NCI-H1694 treated with DMSO at 0.1 percent for 48 hours (cell line): ENCODE measurements at places on chromosomes 7 and 10.
A peak's percentile ranks its signal among the peaks of the same experiment; 100 is the strongest.

GRCh38 chr10:112313911-112314310, 30.7 kb downstream of the TECTB start:
- DNase-seq, result no peak

- DNase-seq, result no peak
These were observed 14.5 kb downstream of the PYROXD2 start for GRCh38 chr10:98400482-98400881.

DNA sequence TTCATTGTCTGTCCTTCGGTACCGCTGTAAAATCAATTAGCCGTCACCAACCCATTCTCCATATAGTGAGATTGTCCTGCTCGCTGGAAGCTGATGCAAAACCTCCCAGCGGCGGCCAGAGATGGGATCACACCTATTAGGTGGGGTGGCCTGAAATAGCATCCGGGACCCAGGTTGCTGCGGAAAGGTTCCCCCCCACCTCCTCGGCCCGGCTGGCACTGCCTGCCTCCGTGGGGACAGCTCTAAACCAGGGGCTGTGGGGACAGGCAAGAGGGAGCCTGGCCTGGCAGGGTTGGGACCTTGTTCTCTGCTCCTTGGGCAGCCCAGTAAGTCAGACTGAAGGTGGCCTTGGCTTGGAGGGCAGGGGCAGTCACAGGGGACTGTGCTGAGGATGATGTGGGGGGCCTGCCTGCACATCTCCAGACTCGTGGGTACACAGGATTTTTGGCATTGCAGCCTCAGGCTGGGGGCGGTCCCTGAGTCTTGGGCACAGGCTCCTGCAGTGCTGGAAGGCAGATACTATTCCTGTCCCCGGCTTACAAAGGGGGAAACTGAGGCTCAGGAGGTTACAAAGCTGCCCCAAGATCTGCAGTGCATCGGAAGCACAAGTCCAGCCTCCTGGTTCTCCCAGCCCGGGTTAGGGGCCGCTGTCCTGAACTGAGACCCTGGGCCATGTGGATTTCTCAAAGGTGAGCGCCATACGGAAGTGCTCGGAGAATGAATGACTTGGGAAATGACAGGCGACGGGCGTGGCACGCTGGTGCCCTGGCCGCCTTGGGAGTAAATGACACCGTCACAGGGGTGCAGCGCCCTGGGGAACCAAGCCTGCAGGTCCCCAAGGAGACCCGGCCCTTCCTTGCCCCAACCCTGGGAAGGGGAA, 65.6 kb downstream of the UNCX start:
- no peak for DNase-seq

DNA sequence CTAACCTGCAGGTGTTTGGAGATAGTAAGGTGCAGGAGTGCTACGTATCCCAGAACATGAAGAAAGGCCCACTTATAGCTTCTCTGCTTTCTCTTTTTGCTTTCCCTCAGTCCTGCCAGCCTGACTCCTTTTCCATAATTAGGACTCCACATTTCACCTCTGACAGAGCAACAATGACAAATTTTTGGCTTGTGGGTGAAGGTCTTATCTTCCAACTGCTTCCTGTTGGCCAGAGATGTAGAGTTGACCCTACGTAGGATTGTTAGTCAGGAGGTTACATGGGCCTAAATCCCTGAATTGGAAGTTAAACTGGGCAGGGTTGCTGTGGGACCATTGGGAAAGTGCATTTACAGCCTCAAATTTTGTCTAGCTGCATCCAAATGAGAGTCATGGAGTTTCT, 21.3 kb downstream of the RP9 start:
- DNase-seq, result no peak

DNA sequence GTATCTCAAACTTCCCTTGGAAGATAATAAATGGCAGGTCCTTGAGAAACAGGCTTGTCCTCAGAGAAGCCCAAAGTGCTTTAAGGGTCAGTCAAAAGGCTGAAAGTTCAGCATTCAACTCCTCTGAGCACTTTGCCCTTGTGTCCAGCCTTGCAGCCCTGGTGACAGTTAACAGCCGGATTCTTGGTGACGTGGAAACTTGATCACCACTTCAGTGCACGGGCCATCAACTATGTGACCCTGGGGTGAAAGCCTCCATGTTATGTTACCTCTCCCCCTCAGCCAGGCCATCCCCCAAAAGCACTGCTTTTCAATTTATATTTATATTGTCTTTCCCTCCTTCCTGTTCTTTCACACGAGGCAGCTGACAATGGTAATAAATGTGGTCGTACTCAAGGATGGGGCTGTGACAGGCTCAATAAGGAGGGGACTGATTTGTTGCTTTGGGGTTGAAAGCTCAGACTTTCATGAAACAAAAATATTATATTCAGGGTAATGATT, 164.0 kb upstream of the NRP1 start:
- DNase-seq, result no peak

- DNase-seq, result peak; percentile 20
These were observed 52.7 kb upstream of the SLC29A3 start for GRCh38 chr10:71266147-71266917.

- no peak for DNase-seq
These were observed 64.5 kb upstream of the ZMIZ1 start for GRCh38 chr10:79004311-79004710.

DNA sequence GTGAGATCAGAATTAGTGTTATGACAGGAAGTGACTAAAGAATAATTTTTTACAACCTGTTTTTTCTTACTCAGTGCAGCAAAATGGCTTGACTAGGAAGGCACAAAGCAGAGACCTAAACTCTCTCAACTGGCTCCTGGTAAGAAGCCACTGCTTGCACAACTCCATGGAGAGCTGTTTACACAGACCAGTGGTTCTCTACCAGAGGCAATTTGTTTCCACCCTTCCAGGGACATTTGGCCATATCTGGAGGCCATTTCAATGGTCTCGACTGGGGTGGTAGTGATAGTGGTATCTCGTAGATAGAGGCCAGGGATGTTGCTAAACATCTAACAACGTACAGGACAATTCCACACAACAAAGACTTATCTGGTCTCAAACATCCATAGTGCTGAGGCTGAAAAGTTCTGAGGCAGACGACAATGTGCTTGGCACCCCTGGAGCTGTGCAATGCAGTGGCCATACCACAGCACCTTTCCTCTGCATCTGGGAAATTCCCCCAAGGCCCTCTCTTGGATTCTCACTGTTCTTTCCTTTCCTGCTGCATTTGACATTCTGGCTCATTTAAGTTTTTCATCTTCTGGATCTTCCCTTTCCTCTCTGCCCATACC, 105.4 kb upstream of the LAMB4 start:
- DNase-seq, result no peak

- no peak for DNase-seq
These were observed 56.3 kb downstream of the CACUL1 start for GRCh38 chr10:118698421-118698820.

DNA sequence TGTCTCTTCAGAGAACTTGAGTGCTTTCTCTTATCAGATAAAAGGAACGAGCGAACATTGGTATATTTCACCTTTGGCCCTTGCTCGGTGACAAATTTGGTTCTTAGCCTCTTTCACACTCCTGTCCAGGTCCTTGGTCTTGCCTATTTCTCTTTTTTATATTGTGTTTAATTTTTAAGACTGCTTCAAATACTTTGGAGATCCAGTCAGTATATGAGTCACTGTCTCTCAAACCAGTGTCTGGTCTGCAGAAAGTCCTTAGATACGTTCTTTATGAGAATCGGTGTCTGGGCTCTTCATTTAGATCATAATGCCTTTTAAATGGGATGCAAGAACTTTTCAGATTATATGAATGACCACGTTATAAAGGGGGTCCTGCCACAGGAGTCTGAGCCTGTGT, 55.0 kb downstream of the PIK3AP1 start:
- no peak for DNase-seq

- no peak for DNase-seq
These were observed 123.8 kb downstream of the SLC25A13 start for GRCh38 chr7:96198047-96198636.

- DNase-seq, result no peak
These were observed 89.0 kb downstream of the AASS start for GRCh38 chr7:122055073-122055472.

DNA sequence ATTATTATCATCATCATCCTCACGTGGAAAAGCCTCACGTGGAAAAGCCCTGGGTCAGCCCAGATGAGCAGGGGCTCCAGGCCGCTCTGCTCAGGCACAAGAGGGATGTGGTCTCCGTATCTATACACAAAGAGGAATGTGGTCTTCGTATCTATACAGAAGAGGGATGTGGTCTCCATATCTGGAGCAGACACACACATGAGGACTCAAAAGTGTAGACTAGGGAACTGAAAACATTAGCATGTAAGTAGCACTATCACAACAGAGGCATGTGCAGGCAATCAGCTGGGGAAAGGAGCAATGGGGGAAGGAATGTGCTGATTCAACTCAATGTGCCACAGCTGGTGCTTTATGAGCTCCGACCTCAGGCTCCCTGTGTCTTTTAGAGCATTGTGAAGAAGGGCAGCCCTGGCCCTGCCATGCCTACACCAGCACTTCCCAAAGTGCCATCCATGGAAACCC, 86.5 kb downstream of the PLXNA4 start:
- no peak for DNase-seq

- DNase-seq, result no peak
These were observed 60.9 kb downstream of the ANKRD7 start for GRCh38 chr7:118285358-118285757.

- no peak for DNase-seq
These were observed 41.1 kb downstream of the CCDC3 start for GRCh38 chr10:12960334-12960898.

GRCh38 chr7:157097569-157097968, 41.2 kb upstream of the UBE3C start:
- no peak for DNase-seq

- DNase-seq, result no peak
These were observed 151.4 kb upstream of the PRPS1L1 start for GRCh38 chr7:18179093-18179492.

- DNase-seq, result no peak
These were observed 67.7 kb downstream of the HK1 start for GRCh38 chr10:69345890-69346474.

GRCh38 chr7:55494951-55495350, 77.4 kb downstream of the VOPP1 start:
- DNase-seq, result no peak

DNA sequence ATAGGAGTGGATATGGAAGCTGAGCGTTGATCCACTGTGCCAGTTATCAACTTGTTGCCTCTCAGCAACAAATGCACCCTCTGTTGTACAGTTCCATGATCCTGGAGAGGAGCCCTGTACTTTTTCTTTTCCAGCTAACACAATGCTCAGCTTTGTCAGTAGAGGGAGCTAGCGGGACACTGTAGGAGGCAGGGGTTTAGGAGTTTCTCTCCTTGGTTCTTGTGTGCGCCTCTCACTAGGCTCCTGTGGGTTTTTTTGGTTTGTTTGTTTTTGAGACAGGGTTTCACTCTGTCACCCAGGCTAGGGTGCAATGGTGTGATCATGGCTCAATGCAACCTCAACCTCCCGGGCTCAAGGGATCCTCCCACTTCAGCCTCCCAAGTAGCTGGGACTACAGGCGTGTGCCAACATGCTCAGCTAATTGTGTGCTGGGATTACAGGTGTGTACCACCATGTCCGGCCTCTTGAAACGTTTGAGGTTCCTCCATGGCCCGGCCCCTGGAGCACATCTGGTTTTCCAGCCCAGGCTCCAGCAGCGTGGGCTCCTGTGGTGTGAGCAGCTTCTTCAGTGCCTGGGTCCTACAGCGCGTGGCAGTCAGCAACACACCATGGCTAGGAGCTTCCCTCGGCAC, 12.0 kb upstream of the MARVELD1 start:
- DNase-seq, result peak; percentile 72

GRCh38 chr7:35605760-35606159, 89.2 kb downstream of the HERPUD2 start:
- no peak for DNase-seq

GRCh38 chr7:25727876-25728275, 424.1 kb upstream of the NFE2L3 start:
- no peak for DNase-seq

GRCh38 chr10:86249794-86250193, 116.8 kb downstream of the GRID1 start:
- no peak for DNase-seq

GRCh38 chr10:127826154-127826725, 66.5 kb downstream of the CLRN3 start:
- DNase-seq, result no peak

GRCh38 chr10:22622242-22622806, 92.1 kb downstream of the PIP4K2A start:
- no peak for DNase-seq

DNA sequence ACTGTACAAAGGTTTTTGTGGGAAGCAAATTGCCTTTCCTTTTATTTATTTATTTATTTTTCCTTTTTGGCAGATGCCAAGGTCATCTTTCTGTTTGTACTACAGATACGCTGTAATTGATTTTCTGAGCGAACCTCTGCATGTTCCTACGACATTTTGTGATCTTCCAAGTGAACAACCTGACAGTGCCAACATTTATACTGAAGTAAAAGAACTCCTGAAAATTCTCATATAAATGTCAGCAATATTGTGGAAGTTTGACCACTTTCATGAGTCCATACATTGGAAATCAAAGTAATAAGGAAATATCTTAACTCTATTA, 86.8 kb upstream of the EEPD1 start:
- no peak for DNase-seq

- no peak for DNase-seq
These were observed 4.7 kb downstream of the ZNF273 start for GRCh38 chr7:64907641-64908326.

GRCh38 chr10:116802474-116802873, 46.8 kb upstream of the ENO4 start:
- no peak for DNase-seq

DNA sequence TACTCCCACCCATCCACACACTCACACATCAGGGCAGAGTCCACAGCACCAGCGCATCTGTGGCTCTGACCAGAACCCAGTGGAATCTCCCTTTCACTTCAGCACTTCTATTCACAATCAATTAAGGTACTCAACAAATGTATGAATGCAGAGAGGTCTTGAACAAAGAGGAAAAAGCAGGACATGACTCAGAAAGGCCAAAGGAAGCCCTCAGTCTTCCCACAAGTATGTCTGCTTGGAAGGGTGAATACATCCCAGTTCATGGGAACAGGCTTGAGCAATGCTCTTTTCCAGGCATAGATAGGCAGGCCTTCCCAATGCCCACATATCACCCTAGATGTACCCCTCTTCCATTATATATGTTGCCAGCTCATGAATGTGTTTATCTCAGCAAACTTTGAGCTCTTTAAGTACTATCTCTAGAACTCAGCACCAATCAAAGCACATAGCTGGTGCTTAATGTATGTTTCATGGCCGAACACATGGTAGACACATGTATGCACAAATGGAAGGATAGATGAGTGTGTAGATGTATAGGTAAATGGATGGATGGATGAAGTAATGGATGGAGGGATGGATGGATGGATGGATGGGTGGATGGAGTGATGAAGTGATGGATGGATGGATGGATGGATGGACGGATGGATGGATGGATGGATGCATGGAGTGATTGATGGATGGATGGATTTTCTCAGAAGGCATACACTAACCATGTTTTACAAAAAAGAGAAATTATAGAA, 507.6 kb downstream of the GRID1 start:
- DNase-seq, result no peak

- DNase-seq, result no peak
These were observed 160.2 kb downstream of the SRPK2 start for GRCh38 chr7:105228555-105228954.

DNA sequence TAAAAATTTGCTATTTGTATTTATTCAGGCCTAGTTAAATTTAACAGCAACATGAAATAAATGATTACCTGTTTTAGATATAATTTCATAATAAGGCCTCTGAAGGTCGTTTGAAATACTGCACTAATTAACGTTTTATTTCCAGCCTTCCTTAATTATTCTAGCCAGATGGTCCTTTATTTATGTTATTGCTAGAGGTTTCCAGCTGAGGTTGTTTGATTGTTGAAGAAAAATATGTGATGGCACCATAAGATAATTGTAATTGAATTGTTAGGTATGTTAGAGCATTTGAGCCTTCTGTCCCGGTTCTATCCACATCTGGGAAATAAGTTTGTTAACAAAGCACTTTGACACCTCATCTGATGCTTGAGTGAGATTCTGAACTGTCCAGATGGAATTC, 556.1 kb downstream of the ATRNL1 start:
- peak; percentile 3 for DNase-seq
